Activated naive CD4-positive, alpha-beta T cell treated with anti-CD3 and anti-CD28 coated beads, Interleukin-2, amount 10 ng/mL, durations not matched to agents 7 days and 5 days (primary cell): ENCODE measurements at places on chromosomes 5 and 9.

DNA sequence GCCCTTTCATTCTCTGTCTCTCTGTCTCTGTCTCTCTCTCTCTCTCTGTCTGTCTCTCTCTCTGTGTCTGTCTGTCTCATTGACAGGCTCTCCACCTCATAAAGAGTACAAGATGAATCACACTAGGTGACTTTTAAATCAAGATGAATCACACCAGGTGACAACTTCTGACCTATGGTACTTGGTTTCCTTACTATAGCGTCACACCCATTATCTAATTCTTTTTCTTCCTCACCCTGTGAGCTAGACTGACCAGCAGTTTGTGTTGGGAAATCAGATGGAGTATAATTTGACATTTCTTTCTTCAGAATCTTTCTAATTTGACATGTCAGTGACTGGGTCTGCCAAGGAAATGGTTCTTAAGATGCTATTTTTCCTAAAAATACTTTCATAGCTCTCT is 232.9 kb downstream of the ARRDC3 start:
- DNase-seq, result no peak

GRCh38 chr5:43941806-43942205 is 338.8 kb downstream of the NNT start:
- no peak for DNase-seq

GRCh38 chr9:113580041-113580953 is 116.8 kb downstream of the RGS3 start:
- peak; percentile 75 for DNase-seq

DNA sequence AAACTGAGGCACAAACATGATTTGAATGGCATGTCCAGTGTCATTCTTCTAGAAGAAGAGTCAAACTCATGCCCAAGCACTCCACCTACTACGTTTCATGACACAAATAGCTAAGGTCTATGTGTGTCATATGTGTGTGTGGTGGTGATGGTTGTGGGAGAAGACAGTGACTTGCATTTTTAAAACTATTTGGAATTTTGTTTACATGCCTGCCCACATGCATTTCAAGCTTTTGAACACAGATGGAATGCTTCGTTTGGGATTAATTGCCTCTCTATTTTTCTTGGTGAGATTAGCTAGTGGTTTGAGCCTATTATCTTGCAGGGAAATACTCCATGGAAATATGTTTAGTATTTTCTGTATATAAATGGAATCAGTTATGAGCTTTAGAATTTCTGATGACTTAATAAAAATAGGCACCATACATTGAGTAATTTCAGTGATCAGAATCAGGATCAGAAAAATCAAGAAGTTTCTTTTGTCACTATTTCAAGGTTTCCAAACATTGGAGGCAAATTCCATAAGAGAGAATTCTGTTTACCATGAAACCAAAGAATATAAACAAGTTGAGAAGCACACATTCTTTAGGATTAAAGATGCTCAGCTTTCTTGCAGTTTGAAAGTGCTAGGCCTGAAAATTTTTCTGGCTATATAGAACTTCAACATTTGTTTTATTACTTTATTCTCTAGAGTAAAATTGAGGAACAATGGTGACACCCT is 260.3 kb upstream of the SEMA6A start:
- no peak for DNase-seq

- DNase-seq, result no peak
Measured at GRCh38 chr5:38189081-38189504, 69.3 kb upstream of the EGFLAM start.

DNA sequence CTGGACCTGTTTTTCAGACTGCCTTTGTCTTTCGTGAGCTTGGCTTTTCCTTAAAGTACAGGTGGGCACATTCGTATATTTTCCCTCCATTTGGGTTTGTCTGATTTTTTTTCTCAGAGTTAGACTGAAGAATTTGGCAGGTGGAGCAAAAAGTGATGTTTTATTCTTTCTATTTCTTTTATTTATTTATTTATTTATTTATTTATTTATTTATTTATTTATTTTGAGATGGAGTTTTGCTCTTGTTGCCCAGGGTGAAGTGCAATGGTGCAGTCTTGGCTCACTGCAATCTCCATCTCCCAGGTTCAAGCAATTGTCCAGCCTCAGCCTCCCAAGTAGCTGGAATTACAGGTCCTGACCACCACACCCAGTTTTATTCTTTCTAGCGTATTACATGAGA is 1805.1 kb upstream of the WWC1 start:
- no peak for DNase-seq

DNA sequence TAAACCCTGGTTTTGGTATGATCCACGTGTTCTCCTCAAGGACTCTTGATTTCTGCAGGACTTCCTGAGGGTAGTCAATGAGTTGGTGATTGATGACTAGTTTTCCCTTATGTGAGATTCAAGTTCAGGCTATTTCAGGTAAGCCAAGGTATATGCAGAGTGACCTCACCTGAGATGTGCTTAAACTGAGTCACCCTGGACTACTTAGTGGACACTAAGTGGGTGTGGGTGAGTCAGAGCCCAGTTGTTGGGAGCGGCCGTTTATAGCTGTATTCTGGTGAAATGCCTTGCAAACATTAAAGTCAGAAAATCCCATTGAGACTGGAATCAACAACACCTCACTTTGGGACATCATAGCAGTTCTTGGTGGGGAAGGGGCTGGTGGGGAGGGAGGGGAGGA is 62.9 kb downstream of the SLC28A3 start:
- DNase-seq, result no peak

- no peak for DNase-seq
Measured at GRCh38 chr5:1152771-1153282, 41.0 kb upstream of the SLC12A7 start.

- DNase-seq, result no peak
Measured at GRCh38 chr5:5126444-5126843, 13.7 kb upstream of the ADAMTS16 start.

- DNase-seq, result no peak
Measured at GRCh38 chr9:79023134-79023580, 548.6 kb upstream of the TLE4 start.

DNA sequence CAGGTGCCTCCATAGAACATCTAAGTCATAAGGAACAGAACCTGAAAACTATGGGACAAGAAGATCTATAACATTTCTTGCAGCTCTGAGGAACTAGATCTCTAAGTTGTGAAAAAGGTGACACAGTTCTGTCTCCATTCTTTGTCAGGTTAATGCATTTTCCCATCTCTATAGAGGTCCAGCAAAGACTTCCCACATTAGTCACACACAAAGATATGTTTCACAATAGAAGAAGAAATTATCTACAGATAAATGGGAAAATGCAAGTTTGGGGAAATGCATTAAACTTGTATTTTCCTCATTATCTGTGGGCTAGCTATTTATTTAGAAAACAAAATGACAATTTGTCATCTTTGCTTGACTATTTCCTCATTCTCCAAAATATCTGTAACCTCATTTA is 458.6 kb upstream of the PAPPA start:
- DNase-seq, result no peak

- no peak for DNase-seq
Measured at GRCh38 chr9:92547356-92547755, 11.6 kb upstream of the ECM2 start.
